ENCODE measurements at places on chromosomes 2 and 18.

GRCh38 chr2:218366621-218367414, 10.2 kb downstream of the CATIP start:
- no peak for DNase-seq

GRCh38 chr2:198096002-198096401, 291.6 kb downstream of the PLCL1 start:
- no peak for DNase-seq

DNA sequence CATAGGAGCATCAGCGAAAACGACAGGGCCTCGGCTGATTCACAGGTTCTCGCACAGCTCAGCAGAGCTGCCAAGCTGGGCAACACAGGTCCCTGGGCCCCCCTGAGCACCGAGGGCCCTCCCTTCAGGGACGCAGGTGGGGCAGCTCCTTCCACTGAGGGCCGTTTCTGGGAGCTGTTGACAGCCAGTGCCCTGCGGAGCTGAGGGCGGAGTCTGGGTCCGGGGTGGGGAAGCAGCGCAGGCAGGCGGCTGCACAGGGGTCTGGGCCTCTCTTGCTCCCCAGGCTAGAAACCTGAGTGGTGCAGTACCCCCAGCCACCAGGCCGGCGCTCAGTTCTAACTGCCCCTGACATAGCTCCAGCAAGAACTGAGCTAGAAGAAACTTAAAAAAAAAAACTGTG, 65.7 kb downstream of the PXDN start:
- no peak for DNase-seq

- DNase-seq, result no peak
Observed at GRCh38 chr2:172232708-172233396, 130.2 kb upstream of the DLX2 start.

DNA sequence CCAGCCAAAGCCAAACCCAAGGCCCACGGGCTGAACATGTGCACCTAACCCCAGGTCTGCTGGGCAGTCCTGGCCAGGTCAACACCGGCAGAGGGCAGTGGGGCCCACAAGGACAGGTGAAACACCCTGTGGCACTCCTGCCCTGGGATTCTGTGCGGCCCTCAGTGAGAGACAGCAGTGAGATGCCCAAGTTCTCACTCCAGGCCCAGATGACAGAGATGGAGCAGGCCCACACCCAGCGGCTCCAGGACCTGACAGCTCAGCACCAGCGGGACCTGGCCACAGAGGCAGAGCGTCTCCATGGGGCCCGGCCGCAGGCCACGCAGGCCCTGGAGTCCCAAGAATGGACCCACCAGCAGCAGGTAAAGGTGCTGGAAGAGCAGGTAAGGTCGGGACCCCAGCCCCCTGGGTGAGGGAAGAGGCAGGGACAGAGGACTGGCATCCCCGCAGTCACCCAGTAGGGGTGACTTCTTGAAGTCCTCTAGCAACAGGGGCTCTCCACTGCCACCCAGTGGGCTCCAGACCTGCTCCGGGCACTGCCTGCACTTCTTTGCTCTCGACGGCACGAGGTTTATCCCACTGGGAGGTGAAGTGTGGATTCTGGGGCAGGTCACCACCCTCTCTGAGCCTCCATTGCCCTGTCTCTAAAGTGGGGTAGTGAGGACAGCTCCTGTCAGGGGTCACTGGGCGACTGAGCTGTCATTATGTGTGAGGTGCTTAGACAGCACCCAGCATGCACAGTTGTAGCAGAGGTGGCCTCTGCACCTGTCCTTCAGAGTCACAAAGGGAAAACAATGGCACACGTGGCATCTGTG, 8.8 kb upstream of the SNED1 start:
- DNase-seq, result peak; percentile 19

DNA sequence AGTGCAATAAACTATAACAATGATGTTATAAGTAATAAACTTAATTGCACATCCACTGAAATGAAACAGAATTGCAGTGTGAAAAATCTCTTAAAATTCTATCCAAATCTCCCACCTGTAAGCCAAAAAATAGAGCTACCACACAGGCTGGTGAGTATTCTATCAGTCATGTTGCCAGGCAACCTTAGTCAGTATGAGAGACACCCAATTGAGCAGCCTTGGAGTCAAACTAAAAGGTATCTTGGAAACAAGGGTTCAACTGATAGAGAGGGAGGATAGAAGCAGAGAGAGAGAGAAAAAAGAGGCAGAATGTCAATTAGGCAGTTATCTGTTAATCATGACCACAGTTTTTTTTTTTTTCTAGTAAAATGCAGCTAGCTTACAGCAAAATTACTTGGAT, 45.8 kb downstream of the GALNT13 start:
- DNase-seq, result no peak

DNA sequence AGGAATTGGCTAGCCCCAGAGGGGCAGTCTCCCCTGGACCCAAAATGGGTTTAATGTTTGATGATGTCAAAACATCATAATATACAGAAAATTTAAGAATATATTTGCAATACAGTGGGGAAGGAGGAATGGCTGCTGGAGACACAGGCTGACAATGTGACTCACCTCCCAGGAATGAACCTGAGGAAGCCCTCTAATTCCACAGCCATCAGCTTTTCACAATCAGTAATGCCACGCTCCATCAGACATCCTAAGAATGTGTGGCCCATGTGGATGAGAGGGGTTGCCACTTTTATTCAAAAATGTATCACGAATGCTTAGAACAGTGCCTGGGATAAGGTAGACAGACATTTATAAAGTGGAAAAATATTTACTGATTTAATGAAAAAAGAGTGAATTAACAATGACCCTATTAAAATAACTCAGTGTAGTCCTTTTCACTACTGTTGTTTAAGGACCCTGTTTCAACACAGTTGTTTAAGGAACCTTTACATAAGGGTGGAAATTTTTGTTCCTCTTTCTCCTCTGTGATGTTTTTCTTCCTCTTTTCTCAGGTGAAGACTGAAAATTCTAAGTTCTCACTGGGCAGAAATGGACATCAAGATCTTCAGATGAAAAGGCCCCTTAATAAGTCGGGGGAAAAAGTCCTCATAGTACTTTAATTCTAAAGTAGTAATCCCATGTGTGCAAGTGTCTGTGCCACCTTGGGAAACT, 17.5 kb upstream of the TMEM163 start:
- no peak for DNase-seq

GRCh38 chr2:121045245-121045644, 239.8 kb downstream of the TFCP2L1 start:
- DNase-seq, result no peak

GRCh38 chr2:120802867-120803484, 67.3 kb downstream of the GLI2 start:
- DNase-seq, result no peak

DNA sequence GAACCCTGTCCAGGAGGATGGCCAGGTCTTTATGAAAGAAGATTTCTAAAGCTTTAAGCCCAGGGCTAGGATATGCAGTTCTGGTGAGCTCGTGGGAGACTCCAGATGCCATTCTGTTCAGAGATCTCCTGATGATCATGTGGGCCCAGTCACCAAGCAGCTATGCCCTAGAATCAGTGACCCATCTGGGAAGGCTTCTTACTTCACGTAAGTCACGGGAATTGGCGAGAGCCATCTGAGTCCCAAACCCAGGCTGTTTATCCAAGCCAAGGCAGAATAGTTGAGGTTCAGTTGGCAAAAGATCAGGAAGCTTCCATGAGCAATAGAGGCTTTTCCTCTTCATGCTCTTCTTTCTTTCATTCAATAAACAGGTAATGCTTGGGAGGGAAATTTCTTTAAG, 23.9 kb downstream of the ANTXR1 start:
- no peak for DNase-seq

GRCh38 chr2:45765007-45765727, 113.7 kb downstream of the PRKCE start:
- DNase-seq, result no peak

DNA sequence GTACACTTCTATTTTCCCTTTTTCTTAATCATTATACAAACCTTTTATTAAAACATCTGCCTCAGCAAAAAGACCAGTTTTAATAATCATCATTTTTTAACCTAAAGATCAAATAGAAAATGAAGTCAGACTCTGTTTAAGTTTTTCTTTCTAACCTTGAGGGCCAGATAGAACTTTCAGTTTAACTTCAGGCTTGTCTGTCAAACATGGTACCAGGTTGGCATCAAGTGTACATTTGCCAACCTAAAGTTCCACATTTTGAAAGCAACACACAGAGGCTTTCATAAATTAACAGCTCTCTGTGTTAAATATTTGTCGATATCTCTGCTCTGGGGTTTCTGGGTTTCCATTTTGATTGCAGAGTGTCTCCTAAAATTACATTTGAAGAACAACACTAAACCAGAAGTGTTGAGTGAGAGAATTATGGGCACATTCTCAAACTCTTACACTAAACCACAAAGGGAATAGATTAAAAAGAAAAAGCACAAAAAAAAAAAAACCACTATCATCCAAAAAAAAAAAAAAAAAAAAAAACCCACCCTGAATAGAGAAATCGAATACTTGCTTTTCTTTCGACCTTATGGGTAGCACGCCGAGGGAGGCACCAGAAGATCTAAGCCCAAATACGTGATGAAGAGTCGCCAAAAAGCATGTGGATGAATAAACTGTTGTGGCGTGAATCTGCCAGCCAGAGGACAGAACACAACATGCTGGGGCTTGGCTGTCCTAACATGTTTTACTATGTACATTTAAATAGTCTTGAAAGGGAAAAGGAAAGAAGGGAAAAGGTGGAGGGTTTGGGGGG, 166.2 kb downstream of the TCF4 start:
- no peak for DNase-seq

DNA sequence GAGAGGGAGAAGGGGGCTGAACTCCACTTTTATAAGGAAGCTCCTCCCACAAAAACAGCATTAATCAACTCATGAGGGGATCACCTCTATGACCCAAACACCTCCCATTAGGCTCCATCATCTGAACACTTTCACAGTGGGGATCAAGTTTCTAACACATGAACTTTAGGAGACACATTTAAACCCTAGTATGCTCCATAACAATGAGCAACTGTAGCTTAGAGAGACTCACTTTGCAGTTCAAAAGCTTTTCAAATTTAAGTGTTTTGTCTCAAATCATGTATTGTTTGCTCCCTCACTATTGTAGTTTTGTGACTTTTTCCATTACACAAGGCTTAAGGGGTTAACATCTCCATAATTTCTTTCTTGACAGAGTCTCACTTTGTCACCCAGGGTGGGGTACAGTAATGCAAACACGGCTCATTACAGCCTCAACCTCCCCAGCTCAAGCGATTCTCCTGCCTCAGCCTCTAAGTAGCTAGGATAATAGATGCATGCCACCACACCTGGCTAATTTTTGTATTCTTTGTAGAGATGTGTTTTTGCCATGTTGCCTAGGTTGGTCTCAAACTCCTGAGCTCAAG, 352.7 kb upstream of the CDH20 start:
- DNase-seq, result no peak

DNA sequence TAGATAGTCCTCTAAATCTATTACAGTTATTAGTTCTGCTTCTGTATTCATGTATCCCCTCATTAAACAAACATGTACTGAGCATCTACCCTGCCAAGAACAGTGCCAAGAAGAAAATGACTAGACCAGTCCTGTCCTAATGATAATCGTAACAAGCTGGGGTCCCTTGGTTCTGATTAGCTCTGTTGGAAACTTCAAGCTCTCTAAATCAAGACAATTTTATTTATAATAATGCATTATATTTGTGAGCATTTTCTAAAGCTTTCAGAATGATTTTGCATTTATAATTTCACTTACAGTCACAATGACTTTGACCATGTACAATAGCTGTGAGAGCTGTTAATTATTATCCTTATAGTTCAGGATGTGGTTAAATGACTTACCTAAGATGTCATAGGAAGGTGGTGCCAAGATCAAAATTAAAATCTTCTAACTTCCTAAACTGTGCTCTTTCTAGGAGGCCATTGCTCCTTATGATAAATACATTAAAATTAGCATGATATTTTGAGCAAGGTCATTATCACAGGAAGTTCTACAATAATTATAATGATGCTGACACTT, 336.5 kb upstream of the SLC39A10 start:
- no peak for DNase-seq

- DNase-seq, result no peak
Observed at GRCh38 chr2:43020990-43021669, 205.3 kb downstream of the ZFP36L2 start.

DNA sequence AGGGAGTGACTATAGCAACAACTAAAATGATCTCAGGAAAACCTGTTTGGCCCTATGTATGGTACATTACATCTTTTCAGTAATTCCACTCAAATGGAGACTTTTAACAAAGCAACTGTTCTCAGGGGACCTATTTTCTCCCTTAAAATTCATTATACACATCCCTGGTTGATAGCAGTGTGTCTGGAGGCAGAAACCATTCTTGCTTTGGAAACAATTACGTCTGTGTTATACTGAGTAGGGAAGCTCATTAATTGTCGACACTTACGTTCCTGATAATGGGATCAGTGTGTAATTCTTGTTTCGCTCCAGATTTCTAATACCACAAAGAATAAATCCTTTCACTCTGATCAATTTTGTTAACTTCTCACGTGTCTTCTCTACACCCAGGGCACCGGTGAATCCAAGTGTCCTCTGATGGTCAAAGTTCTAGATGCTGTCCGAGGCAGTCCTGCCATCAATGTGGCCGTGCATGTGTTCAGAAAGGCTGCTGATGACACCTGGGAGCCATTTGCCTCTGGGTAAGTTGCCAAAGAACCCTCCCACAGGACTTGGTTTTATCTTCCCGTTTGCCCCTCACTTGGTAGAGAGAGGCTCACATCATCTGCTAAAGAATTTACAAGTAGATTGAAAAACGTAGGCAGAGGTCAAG, 955 bp downstream of the TTR start:
- DNase-seq, result no peak

GRCh38 chr2:16495509-16496208, 170.0 kb downstream of the CYRIA start:
- DNase-seq, result no peak

DNA sequence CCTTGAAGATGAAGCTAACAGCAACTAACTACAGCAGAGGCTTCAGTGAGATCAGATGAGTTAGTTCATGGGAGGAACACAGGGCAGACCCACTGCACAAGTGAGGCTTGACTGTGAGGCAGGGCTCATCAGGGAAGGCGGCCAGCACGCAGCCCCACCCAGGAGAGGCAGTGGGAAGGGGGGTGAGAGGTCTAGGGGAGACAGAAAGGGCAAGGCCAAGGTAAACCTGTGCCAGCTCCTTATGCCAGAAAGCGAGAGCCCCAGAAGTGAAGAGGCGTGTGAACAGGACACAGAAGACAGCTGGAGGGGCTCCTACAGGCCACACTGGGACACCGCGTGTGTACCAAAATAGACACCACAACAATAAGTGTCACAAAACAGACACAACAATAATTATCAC, 48.6 kb downstream of the ANO7 start:
- DNase-seq, result no peak

Data from MM.1S (cell line).